ENCODE measurements at places on chromosomes 2 and 18.

GRCh38 chr2:136638193-136638592 lies 127.2 kb upstream of the THSD7B start:
- DNase-seq: no peak

DNA sequence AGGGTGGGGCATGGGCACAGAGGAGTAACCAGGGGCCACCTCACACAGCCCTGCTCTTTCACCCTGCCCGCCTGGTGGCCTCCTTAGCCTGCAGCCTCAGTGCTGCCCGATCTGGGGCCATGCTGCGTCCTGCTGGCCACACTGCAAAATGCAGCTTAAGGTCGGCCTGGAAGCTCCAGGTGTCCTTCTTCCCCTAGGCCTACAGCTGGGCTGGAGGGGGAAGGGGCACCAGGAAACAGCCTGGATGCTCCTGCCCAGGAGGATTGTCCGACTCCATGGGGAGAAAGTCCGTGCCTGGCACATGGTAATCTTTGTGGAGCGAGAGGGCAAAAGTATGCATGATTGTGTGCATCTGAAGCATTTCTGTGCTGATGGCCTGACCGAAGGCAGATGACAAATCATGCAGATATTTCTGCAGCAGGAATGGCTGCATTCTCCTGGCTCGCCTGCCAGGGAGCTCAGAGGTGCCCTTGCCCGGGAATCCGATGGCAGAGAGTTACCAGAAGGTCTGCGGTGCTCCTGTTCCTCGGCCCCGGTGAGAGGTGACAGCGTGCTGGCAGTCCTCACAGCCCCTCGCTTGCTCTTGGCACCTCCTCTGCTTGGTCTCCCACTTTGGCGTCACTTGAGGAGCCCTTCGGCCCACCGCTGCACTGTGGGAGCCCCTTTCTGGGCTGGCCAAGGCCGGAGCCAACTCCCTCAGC lies 12.8 kb upstream of the ALPP start:
- DNase-seq: no peak

DNA sequence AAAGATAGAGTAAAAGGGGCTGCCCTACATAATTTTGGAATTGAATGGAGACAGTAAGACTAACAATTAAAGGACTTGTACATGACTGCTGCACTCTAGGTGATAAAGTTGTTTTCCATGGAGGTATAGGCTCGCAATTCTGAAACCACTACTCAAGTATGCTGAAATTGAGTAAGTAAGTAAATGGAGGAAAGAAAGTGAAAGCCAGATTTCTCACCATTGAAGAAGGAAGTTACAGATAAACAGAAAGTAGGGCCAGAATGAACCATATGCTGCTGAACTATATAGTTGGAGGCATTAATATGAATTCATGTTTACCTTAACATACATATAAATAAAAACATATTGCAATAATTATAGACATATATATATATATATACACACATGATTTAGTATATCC lies 225.7 kb upstream of the ST6GAL2 start:
- no peak for DNase-seq

- DNase-seq: no peak
Measured at GRCh38 chr2:104599787-104600510, 254.0 kb upstream of the POU3F3 start.

DNA sequence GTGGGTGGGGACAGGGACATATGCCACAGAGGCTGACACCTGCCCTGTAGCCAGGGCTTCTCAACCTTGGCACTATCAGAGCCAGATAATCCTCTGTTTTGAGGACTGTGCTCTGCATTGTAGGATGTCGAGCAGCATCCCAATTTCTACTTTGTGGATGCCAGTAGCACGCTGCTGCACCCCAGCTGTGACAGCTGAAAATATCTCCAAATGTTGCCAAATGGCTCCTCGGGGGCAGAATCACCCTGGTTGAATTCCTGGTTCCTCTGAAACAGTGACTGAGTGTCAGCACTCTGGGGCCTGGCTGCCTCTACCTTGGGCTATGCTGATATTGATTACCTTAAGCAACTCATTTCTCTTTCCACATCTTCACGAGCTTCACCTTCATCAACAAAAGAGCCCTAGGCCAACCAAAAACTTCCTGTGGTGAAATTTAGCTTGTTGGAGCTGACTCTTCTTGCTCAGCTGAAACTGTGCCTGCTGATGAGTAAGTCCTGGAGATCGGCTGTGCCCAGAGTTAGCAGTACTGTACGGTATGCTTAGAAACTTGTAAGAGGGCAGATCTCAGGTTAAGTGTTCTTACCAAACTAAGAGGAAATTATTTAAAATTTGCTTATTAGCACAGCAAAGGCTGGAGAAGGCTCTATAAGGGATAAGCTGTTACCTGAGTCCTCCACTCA lies 138.1 kb downstream of the SEPTIN10 start:
- DNase-seq: peak; percentile 52

- no peak for DNase-seq
Measured at GRCh38 chr18:79459946-79460480, 64.3 kb downstream of the NFATC1 start.

DNA sequence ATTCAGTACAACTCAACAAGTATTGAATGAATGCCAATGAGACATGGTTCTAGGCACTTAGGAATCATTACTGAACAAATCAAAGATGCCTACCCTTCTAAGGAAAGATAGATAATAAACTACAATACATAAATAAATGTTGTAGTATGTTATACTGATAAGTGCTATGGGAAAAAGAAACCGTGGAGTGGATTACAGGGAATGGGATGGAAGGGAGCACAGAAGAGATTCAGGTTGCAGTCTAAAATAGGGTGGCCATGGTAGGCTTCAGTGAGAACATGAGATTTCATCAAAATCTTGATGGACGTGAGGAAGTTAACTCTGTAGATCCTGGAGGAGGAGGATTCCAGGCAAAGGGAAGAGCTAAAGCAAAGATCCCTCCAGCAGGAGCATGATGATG lies 17.9 kb upstream of the CREB1 start:
- no peak for DNase-seq

DNA sequence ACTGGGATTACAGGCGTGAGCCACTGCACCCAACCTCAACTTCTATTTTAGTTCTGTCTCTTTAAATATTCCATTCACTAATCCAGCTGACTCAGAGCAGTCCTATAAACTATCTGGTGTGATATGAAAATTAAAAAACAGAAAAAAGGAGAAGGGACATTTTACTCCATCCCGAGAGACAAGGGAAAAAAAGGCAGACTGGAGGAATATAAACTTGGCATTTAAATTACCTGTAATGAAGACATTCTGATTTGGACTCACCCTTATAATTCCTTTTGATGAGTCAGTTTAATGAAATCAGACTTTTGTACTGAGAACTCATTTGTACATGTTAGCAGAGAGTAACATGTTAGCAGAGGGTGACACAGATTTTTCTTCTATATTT lies 74.8 kb upstream of the RIOK3 start:
- DNase-seq: no peak

- no peak for DNase-seq
Measured at GRCh38 chr2:98524168-98524567, 79.5 kb downstream of the INPP4A start.

GRCh38 chr18:63832470-63832869 lies 55.0 kb upstream of the SERPINB2 start:
- peak; percentile 89 for DNase-seq

DNA sequence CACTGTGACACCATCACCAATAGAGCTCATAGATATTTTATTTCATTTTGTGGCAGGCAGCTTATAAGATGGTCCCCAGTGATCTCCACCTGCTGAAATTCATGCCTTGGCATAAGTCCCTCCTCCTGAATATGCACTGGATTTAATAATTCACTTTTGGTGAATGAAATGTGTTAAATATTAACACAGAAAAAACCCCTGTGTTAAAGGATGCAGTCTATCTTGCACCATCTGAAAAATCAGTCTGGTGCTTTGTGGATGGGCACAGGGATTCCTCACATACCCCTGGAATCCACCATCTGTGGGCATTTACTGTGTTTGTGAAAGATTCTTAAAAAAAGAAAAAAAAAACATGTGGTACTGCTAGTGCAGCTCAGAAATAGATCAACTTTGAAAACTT lies 26.1 kb upstream of the WIPF1 start:
- DNase-seq: no peak

GRCh38 chr2:234702731-234703225 lies 205.9 kb upstream of the ARL4C start:
- no peak for DNase-seq

DNA sequence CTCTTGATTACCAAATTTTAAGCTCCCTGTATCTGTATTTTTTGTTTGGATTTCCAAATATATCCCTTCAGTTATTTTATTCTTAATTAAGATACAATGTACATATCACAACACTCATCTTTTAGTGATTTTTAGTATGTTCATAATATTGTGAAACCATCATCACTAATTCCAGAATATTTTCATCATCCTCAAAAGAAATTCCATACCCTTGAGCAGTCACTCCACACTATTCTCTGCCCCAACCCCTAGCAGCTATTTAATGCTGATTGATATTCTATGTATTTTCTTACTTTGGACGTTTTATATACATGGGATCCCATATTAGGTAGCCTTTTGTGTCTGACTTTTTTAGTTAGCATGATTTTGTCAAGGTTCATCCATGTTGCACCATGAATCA lies 127.4 kb upstream of the SLC8A1 start:
- DNase-seq: no peak

GRCh38 chr2:239956818-239957261 lies 68.3 kb downstream of the NDUFA10 start:
- DNase-seq: no peak

DNA sequence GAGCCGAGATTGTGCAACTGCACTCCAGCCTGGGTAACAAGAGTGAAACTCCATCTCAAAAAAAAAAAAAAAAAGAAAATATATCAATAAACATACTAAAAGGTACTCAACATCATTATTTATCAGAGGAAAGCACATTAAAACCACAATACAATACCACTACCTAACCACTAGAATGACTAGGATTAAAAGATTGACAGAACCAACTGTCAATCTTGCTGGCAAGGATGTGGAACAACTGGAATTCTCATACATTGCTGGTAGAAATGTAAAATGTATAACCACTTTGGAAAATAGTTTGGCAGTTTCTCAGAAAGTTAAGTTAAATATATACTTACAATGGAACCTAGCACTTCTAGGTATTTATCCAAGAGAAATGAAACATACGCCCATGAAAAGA lies 88.6 kb downstream of the B3GNT2 start:
- DNase-seq: no peak

DNA sequence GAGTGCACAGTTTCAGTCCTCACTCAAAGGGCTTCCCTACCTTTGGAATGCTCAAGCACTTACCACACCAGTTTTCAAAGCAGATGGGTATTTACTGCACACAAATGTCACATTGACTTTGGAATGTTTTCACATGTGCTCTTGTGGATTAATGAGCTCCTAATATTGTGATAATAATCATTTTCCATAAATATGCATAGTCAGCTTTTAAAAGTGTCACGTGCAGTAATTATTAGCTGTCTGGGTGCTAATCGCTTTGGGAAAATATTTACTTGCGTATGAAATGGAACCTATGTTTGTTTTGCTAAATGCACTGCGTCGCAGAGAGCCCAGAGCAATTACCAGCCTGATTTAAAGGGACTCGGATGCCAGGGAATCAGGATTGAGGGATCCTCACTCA lies 229.3 kb downstream of the SMAD2 start:
- no peak for DNase-seq

- DNase-seq: no peak
Measured at GRCh38 chr18:37457341-37457740, 108.3 kb downstream of the CELF4 start.

DNA sequence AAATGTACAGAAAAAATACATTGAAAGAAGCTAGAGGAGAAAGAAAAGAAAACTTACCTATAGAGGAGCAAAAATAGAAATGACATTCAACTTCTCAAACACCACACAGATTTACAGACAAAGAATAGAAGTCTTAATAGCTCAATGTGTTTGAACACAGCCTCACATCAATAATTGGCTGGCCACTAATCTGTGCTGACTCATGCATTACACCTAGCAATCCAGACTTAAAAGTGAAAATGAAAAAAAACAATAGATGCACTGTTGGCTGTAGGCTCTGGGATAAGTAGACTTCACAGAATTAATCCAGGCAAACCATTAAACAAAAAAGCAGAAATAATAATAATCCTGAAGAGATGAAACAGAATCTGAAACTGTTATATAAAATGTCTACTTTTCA lies 961.3 kb upstream of the CELF4 start:
- no peak for DNase-seq

DNA sequence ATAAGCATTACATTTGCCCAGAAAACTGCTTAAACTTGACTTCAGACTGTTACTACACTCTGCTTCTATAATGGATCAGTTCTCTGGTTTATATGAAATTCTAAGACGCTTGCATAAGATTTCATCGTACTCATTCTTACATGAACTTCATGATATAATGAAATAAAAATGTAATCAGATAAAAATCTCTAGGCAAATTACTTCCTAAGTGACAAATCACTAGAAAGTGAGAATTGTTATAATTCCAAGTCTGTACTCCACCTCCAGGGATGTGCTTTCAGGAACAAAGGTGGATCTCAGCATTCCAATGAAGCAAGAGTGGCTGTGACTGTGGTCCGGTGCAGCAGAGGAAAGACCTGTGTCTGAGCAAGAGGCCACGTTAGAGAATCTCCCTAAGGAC lies 226.2 kb downstream of the PIEZO2 start:
- no peak for DNase-seq

DNA sequence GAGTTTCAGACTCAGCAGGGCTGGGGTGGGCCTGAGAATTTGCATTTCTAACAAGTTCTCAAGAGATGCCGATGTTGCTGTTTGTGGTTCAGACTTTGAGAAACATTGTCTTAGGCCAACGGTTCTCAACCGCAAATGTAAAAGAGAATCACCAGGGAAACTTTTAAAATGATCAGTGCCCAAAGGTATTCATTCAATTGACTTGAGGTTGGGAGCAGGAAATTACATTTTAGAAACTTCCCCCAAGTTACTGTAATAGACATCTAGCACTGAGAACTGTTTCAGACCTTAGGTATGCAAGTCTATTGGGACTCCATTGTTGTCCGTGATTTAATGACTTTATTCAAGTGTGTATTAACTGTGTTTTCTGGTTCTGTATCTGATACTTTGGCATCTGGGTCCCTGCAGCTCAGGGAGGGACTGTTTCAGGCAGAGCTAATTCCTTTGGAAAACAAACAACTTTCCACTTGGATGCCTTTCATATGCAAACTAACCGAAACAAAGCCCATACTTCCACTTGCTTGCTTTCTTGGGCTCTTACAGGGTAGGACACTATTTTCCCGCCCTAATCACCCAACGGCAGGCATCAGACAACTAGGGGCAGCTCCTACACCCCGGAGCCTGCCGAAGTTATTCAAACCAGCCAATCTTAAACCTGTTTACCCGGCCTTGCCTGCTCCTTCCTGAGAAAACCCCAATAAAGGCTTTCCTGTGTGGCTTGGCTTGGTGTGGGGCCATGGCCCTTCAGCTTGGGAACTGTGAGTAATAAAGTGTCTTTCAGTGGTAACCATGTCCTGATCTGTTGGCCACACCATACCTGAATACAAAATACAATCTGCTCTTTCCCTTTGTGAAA lies 97.6 kb downstream of the POLE4 start:
- DNase-seq: no peak

GRCh38 chr2:218003281-218003944 lies 618 bp upstream of the TNS1 start:
- DNase-seq: no peak

DNA sequence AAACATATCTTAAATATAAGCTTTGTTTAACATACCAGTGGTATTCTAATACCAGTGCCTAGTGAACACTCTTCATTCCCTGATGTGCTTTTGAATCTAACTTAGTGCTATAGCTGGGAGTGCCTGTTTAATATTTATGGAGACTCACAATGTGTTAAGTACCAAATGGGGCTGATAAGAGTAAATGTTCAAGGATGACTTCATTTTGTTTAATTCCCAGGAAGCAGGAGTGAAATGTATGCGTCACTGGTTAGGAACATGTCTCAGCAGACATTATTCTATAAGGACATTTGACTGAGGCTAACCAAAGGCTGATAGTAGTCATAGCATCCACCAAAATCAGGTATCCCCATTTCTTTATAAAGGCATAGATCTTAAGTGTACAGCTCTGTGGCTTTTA lies 31.7 kb upstream of the LINC00305 start:
- DNase-seq: no peak

Measured in AG09309 (cell line).